ENCODE measurements at places on chromosomes 2 and 18.

DNA sequence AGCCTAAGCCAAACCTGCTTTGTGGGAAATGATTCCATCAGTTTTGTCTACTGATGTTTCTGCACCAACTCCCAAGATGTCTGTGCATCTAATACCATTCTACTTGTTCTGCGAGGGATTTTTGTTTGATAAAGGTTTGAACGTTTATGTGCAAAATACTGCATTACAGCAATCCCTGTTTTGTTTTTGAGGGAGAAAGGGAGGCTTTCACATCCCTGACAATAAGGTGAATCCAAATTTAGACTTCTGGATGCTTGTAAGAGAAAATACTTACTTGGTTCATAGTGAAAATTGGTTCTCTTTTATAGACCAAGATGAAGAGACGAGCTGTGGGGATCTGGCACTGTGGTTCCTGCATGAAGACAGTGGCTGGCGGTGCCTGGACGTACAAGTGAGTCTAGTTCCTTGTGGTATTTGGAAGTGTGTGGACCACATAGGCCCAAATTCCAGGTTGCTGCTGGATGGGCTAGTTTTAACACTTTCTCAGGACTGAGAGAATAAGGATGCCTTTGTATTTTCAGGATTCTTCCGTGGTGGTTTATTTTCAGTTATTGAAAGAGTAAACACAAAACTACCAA lies 1.1 kb downstream of the RPL37A start:
- DNase-seq: no peak

DNA sequence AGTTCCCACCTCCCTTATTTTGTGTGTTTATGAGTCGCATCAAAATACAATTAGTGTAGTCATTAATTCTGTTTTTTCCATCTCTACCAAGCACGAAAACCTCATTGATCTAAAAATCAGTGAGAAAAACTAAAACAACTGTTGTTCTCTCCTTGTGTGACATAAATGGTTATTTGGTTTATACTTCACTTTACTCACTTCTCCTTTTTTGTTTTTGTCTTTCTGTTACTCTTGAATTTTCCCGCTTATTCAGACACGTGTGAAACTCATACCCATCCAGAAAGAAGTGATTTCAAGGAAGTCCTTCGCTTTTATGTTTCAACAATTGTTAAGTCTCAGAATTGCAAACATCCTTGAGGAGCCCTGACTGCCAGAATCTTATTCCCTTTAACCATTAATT lies 121.6 kb downstream of the EML6 start:
- no peak for DNase-seq

DNA sequence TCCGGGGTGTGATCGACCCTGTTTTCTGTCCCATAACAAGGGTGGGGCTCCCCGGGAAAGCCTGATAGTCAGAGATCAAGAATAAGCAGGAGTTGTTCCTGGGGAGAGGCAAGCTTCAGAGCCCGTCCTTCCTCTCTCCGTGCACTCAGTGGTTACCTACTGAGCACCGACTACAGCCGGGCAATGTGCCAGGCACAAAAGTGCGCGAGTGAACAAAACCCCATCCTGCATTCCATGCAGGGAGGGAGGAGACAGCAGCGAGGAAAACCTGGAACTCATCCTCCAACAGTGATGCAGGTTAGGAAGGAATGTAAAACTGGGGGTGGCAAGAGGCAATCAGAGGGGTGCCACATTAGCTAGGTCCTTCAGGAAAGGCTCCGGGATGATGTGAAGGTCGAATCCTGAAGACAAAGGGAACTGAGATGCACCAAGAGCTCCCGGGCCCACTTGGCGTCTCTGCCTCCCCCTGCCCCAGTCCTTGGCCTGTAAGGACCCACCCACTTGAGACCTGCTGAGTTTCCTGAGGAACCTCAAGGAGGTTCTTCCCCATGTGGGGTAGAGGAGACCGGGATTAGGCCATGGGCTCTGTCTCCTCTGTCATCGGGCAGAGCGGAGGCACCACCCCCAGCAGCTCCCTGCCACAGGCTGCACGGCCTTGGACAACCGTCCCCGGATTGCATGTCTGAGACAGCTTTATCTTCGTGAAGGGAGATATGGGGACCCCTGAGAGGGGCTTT lies 198.2 kb downstream of the NDUFA10 start:
- DNase-seq: no peak

- no peak for DNase-seq
These were observed 19.4 kb upstream of the ACVR1 start for GRCh38 chr2:157895531-157895930.

- DNase-seq: no peak
These were observed 31.3 kb upstream of the CDH2 start for GRCh38 chr18:28208268-28208667.

- DNase-seq: no peak
These were observed 1137.6 kb upstream of the NXPH2 start for GRCh38 chr2:139917690-139918384.

DNA sequence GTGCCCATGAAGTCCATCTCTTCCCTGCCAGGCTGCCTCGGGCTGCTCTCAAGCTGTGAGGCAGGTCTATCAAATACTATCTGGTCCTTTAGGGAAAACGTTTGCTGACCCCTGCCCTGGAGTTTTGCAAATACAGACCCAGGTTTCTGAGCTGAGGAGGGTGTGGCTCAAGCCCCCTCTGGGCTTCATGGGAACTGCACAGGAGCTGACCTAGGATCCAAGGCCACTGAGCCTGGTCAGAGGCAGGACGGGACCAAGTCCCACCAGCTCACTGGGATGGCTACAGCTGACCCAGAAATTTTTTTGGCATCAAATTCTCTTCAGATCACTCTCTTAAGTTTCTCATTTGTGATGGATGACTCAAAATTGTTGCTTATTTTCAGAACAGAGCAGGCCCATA lies 14.1 kb downstream of the ZNF516 start:
- no peak for DNase-seq
